ENCODE measurements at places on chromosomes 11 and 22. TPM values are rescaled to one million over a fixed set of nuclear protein-coding genes. Genes with fewer than 3 reads are reported as not detected.

The LPXN gene
- 24.5 TPM for polyA plus RNA-seq

The TRIM22 gene
- 23.2 TPM for polyA plus RNA-seq

The MRGPRE gene
- not detected for polyA plus RNA-seq

The OVCH2 gene
- polyA plus RNA-seq, result not detected

The OR52I2 gene
- polyA plus RNA-seq, result not detected

The LRFN4 gene
- 17.1 TPM for polyA plus RNA-seq

The ALDH3B2 gene
- not detected for polyA plus RNA-seq

The IGLL5 gene
- 1.4 TPM for polyA plus RNA-seq

The DGCR2 gene
- 34.6 TPM for polyA plus RNA-seq

The GDPD5 gene
- polyA plus RNA-seq, result 35.0 TPM

The TMEM121B gene
- polyA plus RNA-seq, result 0.79 TPM

The SHISA8 gene
- polyA plus RNA-seq, result 5.1 TPM

The BID gene
- 6.2 TPM for polyA plus RNA-seq

The NCR3LG1 gene
- polyA plus RNA-seq, result 3.6 TPM

The CRYBB3 gene
- 0.57 TPM for polyA plus RNA-seq

The OR4D6 gene
- not detected for polyA plus RNA-seq

The KCTD21 gene
- polyA plus RNA-seq, result 11.7 TPM

The MMP3 gene
- polyA plus RNA-seq, result not detected

The SNX32 gene
- polyA plus RNA-seq, result 1.1 TPM

The VEGFB gene
- 64.4 TPM for polyA plus RNA-seq

The KCNC1 gene
- polyA plus RNA-seq, result 1.2 TPM

The PAX6 gene
- 0.20 TPM for polyA plus RNA-seq

The MISFA gene
- 3.7 TPM for polyA plus RNA-seq

The TESMIN gene
- polyA plus RNA-seq, result 0.71 TPM

The MMP1 gene
- 0.07 TPM for polyA plus RNA-seq

The TP53AIP1 gene
- 1.3 TPM for polyA plus RNA-seq

The TBX1 gene
- polyA plus RNA-seq, result 2.0 TPM

The MIAT gene
- 7.0 TPM for polyA plus RNA-seq

The OR4D5 gene
- not detected for polyA plus RNA-seq

The OR5P2 gene
- polyA plus RNA-seq, result not detected

The CCDC87 gene
- polyA plus RNA-seq, result 0.90 TPM

The NXPE1 gene
- not detected for polyA plus RNA-seq

The UEVLD gene
- polyA plus RNA-seq, result 6.0 TPM

The MS4A6E gene
- not detected for polyA plus RNA-seq

The MEI1 gene
- polyA plus RNA-seq, result 0.81 TPM

The GAB4 gene
- not detected for polyA plus RNA-seq

The CDC42BPG gene
- polyA plus RNA-seq, result 4.9 TPM

The SART1 gene
- polyA plus RNA-seq, result 351 TPM

The CHADL gene
- 9.2 TPM for polyA plus RNA-seq

The PRR5 gene
- 19.7 TPM for polyA plus RNA-seq

The EXPH5 gene
- polyA plus RNA-seq, result 0.16 TPM

The BACE1 gene
- polyA plus RNA-seq, result 9.5 TPM

The ADAMTS15 gene
- polyA plus RNA-seq, result 0.68 TPM

The CNTN5 gene
- not detected for polyA plus RNA-seq

The RHOD gene
- polyA plus RNA-seq, result 4.1 TPM

The CNIH2 gene
- 13.4 TPM for polyA plus RNA-seq

The PYGM gene
- polyA plus RNA-seq, result 2.4 TPM

The SCGB1D2 gene
- 13.3 TPM for polyA plus RNA-seq

Measured in adrenal gland (tissue), 19 donors.